ENCODE measurements at places on chromosomes 6 and 20.

DNA sequence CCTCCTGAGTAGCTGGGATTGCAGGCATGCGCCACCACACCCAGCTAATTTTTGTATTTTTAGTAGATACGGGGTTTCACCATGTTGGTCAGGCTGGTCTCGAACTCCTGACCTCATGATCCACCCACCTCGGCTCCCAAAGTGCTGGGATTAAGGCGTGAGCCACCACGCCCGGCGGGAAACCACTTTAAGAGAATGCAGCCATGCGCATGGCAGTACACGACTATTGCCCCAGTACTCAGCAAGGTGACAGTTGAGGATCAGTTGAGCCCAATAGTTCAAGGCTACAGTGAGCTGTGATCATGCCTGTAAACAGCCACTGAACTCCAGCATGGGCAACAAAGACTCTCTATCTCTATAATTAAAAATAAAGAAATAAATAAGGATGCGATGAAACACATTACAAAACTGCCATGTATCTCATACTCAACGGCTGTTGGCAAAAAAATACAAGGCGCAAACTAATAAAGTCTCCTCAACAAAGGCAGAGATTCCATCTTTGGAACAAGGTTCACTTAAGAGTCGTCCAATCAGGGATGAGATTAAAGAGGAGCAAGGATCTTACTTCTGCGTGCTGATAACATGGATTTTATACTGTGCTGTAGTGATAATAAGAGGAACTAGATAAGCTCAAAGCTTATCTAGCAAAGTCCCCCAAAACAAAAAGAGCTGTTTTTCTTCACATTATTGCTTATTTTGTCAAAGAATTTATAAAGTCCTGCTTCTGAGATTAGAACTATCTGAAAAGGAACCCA lies 51.1 kb downstream of the STAU1 start:
- no peak for DNase-seq

DNA sequence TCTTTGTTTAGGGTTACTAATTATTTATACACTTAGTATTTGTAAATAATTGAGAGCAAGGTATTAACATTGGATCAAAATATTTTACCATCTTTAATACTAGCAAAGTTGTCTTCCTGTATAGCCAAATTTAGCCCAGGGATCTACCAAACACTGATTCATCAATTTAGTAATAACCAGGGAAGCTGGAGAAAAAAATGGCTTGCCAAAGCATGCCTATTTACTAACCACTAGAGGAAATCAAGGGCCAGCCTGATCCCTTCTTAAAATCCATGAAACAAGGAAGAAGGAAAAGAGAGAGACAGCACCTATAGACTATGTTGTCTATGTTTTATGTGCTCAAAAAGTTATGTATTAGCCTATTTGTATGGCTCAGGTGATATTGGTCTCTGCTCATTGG lies 450.3 kb upstream of the GJE1 start:
- no peak for DNase-seq

DNA sequence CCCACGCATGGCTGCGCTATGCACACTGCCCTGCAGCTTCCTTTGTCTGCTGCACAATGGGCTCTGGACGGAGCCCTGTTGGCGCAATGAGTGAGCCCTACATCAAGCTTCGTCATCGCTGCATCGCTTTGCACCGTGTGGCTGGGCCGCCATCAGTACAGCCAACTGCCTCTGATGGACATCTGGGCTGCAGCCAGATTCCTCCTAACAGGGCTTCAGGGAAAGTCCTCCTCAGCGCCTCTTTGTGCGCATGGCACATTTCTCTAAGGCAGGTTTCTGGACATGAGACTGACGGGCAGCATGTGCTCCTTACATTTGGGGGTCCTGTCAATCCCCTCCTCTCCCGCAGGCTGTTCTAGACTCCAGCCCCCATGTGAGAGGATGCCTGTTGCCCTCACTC lies 29.7 kb upstream of the ANGPT4 start:
- no peak for DNase-seq

DNA sequence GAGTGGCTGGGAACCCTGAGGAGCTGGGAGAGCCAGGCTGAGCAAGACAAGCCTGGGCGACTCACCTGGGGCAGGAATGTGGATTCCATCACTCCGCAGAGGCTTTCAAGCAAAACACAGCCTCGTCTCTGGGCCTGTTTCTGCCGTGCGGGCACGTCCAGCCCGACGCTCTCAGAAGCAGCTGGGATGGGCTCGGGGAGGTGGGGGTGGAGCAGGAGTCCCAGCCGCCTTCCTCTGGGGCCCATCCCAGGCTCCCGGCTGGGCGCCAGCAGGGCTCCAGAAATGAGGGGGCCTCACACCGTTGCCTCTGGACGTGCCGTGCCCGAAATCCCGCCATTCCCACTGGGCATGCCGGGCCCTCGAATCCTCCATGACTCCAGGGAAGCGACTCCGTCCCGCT lies 8.7 kb upstream of the RPS21 start:
- no peak for DNase-seq

- no peak for DNase-seq
Measured at GRCh38 chr20:61934716-61935530, 130.8 kb downstream of the TAF4 start.

DNA sequence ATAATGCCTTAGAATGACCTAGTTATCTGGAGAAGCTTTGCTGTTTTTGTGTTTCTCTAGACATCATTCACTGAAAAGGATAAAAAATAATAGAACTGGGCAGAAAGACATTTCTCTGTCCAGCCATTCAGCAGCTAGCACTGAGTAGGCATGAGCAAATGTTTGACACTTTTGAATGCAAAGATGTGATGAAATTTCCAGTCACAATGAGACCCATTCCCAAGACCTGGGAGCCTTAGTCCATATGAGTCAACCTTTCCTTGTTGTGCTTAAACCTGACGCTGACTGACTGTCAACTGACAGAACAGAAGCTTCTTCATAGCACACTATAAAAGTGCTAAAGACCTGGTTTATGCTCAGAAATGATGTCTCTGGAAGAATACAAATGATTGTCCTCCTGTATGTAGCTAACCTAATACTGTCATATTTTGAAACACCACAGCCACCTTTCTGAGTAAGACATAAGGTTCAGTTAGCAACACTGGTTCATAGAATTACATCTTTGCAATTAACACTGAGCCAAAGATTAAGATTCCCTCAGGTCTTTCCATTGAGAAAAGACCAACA lies 17.1 kb downstream of the RALGAPA2 start:
- DNase-seq: no peak

DNA sequence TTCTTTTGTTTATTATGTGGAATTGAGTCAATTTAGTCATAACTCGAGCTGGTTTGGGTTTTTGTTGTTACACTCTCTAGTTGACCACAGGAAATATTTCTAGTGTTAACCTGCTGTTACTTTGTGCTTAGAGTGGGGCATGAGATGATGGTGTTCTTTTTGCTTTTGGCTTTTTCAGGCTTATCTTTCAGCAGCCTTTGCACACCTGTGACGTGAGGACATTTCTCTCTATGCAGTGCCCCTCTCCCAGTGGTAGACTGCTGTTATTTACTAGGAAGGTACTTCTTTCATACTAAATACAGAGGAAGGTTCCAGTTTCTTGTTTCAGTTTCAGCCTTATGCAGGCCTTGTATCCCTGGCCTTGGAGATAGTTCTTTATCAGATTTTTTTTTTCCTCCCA lies 766.8 kb upstream of the MAN1A1 start:
- DNase-seq: no peak

DNA sequence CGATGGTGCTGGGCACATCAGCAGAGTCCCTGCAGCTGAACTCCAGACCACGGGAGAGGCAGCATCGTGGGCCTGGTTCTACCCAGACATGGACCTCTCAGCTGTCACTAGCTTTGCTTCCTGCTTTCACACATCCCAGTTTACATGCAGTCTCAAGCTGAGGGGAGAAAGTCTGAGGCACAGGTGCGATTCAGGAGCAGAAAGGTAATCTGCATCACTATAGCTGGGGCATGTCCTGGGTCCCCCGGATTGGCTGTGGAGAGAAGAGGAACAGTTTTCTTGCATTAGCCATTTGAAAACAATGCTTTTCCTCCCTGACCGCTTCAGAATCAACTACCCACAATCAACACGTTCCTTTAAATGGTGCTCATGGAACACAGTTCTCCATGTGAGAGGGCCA lies 59.9 kb downstream of the PLAGL1 start:
- no peak for DNase-seq

- DNase-seq: no peak
Measured at GRCh38 chr6:152301021-152301764, 336.0 kb downstream of the SYNE1 start.

- DNase-seq: no peak
Measured at GRCh38 chr20:36848078-36848660, 27.8 kb upstream of the TLDC2 start.

Measured in stimulated activated CD4-positive, alpha-beta T cell treated with anti-CD3 and anti-CD28 coated beads, Interleukin-4, amount 100 ng/mL, for 4 hours (primary cell).